Activated T-helper 1 cell treated with Interleukin-2 at 50 U/mL for 16 hours (primary cell): ENCODE measurements at places on chromosomes 2 and 18.

DNA sequence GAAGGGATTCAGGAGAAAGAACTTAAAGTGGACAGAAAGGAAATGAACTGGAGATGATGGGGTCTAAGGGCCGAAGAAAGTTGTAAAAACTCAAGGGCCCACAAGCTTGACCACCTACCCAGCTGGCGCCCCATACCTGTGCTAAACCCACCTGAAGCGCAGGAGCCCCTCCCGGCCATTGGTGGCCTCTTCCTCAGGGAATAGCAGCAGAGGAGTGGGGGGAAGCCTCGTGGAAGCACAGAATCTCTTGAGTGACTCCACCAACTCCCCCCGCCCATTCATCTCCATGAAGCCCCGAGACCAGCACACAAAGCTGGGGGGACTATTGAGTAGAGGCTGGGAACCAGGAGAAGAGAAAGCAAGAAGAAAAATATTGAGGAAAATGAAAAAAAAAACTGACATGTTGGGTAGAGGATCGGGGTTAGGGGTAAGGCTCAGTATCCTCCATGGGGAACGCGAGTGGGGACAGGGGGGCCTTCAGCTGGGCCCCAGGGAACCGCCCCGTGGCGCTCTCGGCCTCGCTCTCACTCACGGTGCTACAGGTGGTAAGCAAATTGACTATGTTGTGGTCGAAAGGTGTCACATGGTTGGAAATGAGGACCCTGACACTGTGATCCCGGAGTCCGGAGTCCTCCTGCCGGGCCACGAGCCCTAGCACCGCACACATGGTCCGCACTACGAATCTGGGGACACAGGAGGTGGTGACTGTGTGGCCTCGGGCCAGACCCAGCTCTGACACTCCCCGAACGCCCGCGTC, 728 bp downstream of the AUP1 start:
- no peak for DNase-seq

- no peak for DNase-seq
Measured at GRCh38 chr2:212619954-212620353, 81.4 kb upstream of the ERBB4 start.

- no peak for DNase-seq
Measured at GRCh38 chr18:61528961-61529360, 195.7 kb downstream of the CDH20 start.

- DNase-seq, result no peak
Measured at GRCh38 chr18:39299152-39299551, 1733.6 kb upstream of the CELF4 start.

- DNase-seq, result no peak
Measured at GRCh38 chr18:64695851-64696553, 547.1 kb upstream of the LINC00305 start.

GRCh38 chr2:222142027-222142426, 156.8 kb downstream of the PAX3 start:
- no peak for DNase-seq

DNA sequence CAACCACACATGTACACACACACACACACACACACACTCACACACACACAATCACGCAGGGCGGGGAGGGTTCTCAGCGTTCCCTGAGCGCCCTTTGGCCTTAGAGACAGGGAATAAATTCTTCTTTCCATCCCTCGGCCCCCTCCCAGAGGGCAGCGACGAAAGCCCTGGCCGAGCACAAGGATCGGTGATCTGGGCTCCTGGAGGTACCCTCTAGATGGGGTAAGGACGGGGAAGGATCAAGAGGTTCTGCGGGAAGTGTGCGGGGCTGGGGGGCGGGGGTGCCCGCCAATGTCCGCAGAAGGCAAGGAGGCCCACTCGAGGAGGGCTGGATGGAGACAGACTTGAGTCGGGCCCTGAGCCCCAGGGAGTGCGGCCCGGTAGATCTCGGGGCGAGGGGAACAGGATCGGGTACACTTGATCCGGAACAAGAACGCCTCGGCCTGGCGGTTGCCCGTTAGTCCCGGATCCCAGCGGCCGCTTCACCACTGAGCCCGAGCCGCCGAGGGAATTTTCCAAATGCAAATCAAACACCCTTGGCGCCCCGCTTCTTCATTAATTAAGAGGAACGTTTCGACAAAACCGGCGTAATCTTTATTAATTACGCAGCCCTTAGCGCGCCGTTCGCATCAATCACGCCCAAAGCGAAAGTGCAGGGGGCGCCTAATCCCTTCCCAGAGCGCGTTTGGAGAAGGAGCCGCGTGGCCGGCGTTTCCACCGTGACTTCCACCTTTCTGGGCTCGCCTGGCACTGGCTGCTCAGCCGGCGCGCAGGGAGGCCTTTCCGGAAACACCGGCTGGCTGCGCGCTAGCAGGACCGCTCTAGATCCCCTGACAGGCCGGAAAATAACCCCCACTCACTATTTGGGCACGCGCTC, 7.0 kb upstream of the PAX3 start:
- no peak for DNase-seq

DNA sequence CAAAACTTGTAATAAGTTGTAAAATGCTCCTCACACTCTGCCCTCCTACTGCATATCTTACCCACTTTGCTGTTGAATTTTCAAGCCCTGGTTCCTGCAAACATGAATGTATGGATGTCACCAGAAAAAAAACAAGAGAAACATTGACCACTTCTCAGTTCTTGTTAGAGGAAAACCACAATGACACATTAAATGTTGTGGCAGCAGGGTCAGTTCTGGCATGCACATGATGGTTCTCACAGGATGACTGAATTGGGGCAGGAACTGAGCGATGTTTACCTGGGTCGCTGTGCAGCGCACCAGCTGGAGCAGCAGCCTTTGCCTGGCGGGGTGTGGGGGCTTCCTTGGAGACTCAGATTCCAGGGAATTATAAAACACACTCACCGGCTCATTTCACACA, 14.0 kb upstream of the PRKCE start:
- no peak for DNase-seq

DNA sequence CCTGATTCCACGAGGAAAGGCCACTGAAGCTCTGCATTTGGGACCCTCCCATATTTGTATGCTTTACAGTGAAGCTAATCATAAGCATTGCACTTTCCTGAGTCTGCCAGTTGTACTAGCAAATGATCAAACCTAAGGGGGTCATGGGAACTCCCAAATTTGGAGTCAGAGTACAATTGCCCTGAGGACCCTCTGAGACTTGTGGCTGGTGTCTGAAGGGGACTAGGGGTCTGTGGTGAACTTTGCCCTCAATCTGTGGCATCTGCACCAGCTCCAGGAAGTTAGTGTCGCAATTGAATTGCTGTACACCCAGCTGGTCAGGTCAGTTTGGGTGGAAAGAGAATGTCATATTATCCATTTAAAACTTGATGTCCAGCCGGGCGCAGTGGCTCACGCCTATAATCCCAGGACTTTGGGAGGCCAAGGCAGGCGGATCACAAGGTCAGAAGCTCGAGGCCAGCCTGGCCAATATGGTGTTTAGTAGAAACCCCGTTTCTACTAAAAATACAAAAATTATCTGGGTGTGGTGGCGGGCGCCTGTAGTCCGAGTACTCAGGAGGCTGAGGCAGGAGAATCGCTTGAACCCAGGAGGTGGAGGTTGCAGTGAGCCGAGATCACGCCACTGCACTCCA, 18.1 kb downstream of the SOWAHC start:
- DNase-seq, result no peak

DNA sequence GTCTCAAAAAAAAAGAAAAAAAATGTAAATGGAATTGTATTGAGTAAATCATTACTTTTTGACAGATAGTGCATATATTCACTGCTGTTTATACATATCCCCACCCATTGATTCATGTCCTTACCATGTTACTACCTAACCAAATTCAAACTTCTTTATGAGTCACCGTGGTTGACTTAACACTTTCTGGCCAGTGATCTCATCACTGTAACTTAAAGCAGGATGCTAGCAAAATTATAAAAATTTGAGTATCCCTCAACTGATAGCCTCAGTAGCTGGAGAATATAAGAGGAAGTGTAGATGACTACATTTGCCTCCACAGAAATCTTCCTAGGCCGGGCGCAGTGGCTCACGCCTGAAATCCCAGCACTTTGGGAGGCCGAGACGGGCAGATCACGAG, 13.4 kb downstream of the CNOT9 start:
- no peak for DNase-seq

DNA sequence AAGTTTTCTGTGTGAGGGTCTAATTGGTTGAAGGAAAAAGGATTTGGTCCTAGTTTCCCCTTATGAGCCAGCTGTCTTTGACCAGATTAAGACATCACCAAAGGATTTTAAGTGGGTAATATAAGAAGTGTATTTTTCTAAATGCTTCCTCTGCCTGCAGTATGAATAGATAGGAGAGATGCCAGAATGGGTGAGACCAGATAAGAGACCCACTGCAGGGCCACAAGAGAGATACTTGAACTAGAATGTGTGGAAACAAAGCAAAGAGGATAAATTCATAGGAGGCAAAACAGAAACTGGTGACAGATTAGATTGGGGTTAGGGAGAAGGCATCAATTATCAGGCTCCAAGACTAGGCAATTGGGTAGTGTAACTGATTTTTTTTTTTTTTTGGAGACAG, 1.1 kb upstream of the HDHD2 start:
- DNase-seq, result no peak
